NCI-H1105 treated with DMSO at 0.1 percent for 48 hours (cell line): ENCODE measurements at places on chromosomes 2 and 18.

DNA sequence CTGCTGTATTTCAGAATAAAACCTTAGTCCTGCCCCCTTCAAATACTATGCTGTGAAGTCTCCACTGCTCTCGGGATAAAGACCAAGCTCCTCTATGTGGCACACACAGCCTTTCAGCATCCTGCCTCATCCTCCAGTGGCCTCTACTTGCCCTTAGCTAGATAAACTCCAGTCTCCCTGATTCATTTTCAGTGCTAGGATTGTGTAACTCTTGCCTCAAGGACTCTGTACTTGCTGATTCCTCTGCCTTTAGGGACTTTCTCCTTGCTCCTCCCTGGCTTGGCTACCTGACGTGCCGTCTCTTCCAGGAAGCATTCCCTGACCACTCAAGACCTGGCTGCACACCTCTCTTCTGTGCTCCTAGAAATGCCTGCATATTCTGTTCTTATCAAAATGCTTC is 416.7 kb downstream of the MTX2 start:
- DNase-seq: no peak

GRCh38 chr2:205654878-205655605 is 27.3 kb upstream of the NRP2 start:
- no peak for DNase-seq

DNA sequence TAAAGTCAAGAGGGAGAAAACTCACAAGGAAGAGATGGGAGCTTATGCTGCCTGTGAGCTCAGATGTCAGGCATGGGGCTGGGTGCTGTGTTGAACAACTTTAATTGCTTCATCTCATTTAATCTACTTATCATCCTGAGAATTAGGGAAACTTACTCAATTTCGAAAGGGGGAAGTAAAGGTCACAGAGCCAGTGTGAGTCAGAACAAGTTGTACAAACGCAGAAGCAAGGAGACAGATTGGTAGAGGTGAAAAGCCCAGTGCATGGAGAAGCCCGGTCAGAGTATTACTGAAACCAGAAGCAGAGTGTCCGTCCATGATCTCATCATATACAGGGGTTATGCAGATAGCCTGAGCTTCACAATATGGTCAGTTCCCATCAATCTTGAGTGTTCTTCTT is 281.1 kb upstream of the POU3F3 start:
- DNase-seq: no peak

GRCh38 chr18:4230450-4231168 is 224.5 kb downstream of the DLGAP1 start:
- DNase-seq: no peak

DNA sequence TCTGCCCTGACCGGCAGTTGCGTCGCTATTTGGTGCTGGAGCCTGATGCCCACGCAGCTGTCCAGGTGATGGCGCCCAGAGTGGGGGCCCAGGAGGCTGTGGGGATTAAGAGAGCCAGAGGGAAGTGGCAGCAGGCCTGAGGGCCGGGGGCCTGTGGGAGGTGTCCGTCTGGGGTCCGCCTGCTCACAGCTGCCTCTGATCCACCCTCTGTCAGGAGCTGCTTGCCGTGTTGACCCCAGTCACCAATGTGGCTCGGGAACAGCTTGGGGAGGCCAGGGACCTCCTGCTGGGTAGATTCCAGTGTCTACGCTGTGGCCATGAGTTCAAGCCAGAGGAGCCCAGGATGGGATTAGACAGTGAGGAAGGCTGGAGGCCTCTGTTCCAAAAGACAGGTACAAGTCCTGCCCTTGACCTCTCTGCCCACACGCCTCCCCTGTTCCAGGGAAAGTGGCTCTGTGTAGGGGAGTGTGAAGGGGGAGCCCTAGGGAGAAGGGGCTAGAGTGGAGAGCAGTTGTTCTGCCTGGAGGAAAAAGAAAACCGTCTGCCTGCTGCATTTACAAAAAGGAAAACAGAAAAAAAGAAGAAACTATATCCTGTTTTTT is 11.6 kb downstream of the STK11IP start:
- DNase-seq: no peak

GRCh38 chr2:180927030-180927686 is 53.2 kb upstream of the UBE2E3 start:
- DNase-seq: no peak

GRCh38 chr2:2182551-2183071 is 148.5 kb downstream of the MYT1L start:
- no peak for DNase-seq

DNA sequence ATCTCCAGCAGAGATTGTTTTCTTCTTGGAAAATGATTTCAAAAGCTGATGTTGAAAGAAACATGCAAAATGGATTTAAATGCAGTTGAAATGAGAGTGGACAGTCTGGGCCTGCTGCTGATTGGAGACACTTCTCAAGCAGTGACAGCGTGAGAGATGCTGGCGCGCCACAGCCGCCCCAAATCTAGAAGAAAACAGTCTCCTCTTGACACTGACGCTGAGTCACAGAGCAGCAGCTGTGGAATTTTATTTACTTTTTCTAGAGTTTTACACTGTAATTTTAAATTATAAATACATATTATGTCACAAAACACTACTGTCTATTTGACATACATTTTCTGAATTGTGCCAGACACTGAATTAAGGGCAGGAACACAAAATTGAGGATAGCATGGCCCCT is 121.8 kb upstream of the TMEM200C start:
- DNase-seq: no peak

GRCh38 chr2:171389325-171389724 is 44.5 kb downstream of the METTL8 start:
- DNase-seq: no peak

GRCh38 chr2:189217541-189217940 is 38.0 kb upstream of the COL5A2 start:
- DNase-seq: no peak

- no peak for DNase-seq
Measured at GRCh38 chr2:119647440-119648169, 31.4 kb upstream of the TMEM177 start.

DNA sequence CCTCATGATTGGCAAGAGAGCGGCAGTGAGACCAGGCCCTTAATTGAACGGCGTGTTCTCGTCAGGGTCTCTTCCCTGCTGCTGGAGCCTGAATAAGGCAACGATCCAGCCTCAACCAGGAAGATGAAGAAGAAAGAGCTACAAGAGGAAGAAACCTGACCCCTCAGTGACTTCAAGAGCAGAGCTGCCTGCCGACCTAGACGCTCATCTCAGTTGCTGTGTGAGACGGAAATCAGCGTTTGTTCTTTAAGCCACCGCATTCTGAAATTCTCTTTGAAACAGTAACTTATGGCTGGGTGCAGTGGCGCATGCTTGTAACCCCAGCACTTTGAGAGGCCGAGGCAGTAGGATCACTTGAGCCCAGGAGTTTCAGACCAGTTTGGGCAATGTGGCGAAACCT is 29.6 kb upstream of the KCNG3 start:
- no peak for DNase-seq
